PC-3 (cell line): ENCODE measurements at places on chromosomes 6 and 20. TPM values are rescaled to one million over a fixed set of nuclear protein-coding genes. Genes with fewer than 3 reads are reported as not detected.

Gene CD109
- 16.8 and 19.1 TPM in 2 replicates for total RNA-seq

Gene SYNE1
- 11.6 and 16.7 TPM in 2 replicates for total RNA-seq

Gene SPATA25
- total RNA-seq: 0.40 and 0.46 TPM in 2 replicates

Gene PNLDC1
- not detected in 2 replicates for total RNA-seq

Gene ATG5
- total RNA-seq: 38.5 and 38.8 TPM in 2 replicates
